ENCODE measurements at places on chromosomes 13 and 19.
A peak's percentile ranks its signal among the peaks of the same experiment; 100 is the strongest.

GRCh38 chr19:20357921-20358320 is 190.9 kb downstream of the ZNF486 start:
- DNase-seq, result no peak

- no peak for DNase-seq
Measured at GRCh38 chr19:21566073-21566472, 60.7 kb downstream of the ZNF429 start.

DNA sequence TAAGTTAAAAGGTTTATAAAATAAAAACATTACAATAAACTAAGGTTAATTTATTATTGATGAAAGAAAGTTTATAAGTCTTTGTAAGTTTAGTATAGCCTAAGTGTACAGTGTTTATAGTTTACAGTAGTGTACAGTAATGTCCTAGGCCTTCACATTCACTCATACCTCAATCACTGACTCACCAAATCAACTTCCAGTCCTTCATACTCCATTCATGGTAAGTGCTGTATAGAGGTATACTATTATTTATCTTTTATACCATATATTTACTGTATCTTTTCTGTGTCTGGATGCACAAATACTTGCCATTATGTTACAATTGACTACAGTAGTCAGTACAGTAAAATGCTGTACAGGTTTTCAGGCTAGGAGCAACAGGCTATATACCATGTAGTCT is 490.0 kb downstream of the GPC6 start:
- no peak for DNase-seq

DNA sequence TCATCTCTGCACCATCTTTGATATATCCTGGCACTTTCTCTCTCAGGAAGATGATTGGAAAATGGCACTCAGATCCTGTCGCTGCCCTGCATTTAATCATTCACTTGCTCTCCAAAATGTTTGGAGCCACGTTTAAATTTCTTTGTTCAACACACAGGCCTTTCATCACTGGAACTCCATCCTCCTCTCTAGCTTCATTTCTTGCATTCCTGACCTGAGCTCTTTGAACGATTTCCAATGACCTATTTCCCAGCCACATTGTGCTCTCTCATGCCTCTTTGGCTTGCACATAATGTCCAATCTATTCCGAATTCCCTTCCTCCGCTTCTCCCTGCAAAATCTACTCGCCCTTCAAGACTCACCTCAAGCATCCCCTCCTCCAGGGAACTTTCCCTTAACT is 287.4 kb upstream of the NBEA start:
- no peak for DNase-seq

DNA sequence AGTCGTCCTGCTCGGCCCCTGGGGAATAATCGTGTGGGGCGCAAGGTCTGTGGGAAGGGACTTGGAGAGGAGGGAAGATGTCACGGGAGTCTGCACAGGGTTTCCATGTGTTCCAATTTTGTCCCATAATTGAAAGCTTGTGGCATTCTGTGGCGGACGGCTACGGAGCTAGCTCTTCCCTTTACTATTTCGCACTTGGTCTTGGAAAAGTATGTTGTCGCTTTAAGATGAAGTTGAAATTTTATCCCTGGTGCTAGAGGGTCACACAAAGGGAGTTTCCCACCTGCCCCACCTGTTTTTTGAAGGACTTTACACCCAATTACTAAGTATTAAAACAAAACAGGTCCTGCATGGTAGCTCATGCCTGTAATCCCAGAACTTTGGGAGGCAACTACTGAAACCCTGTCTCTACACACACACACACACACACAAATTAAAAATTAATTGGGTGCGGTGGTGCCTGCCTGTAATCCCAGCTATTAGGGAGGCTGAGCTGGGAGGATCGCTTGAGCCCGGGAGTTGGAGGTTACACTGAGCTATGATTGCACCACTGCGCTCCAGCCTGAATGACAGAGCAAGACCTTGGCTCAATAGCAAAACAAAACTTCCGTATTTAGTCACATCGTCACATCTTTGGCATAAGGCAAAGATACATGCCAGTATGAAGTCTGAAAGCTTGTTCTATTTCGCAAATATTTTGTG is 967 bp upstream of the TPT1 start:
- peak; percentile 42 for DNase-seq

DNA sequence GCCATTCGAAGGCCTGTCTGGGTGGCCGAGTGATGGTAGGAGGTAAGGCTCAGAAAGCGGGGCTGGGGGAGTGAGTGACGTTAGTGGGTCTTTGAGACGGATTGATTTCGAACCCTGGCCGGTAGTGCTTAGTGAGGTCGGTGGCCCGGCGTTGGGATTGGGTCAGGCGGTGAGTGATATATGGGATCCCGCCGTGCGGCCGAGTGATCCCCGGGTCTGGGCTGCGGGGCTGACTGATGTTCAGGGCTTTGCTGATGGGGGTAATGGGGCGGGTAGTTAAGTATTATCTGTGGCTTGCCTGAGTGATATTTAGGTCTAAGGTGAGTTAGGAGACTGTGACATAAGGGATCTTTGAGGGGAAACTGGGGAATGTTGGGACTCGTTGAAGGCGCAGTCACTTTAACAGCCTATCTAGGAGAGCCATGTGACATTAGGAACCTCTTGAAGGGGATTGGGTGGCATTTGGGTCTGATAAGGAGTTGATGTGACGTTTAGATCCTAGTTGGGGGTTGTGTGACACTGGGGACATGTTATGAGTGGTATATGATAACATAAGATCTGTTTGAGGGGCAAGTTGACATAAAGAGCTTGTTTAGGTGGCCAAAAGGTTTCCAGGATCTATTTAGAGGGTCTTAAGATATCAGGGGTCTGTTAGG is 543 bp downstream of the PSMC4 start:
- no peak for DNase-seq

- DNase-seq, result no peak
Measured at GRCh38 chr13:58908019-58908679, 1255.6 kb downstream of the DIAPH3 start.

DNA sequence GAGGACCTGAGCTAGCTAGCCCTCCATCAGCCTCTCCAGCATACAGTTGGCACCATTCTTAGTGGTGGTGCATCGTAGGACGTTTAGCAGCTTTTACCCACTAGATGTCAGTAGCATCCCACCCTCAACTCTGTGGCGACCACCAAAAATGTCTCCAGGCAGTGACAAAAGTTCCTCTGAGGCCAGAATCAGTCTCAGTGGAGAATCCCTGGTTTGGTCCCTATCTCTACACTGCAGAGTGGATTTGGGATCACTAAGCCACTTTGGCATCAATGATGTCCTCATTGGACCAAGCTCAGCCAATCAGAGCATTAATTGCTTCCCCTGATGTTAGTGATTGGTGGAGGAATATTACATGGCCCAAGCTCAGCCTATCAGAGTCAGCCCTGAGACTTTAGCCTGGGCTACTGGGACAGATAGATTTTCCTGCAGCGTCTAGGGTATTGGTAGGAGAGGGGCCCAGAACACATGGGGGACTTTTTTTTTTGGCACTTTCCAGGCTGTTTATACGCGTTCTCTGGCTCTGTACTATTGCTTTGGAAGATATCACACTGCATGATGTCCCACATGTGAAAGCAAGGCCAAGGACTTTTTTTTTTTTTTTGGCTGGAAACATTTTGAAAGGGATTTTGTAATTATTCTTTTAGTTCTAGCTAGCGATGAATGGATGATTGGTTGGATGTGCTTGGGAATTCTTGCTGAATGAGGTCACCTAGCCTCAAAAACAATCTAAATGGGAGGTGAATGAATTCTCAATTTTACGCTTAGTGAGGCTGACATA is 7.0 kb downstream of the TMEM221 start:
- no peak for DNase-seq

DNA sequence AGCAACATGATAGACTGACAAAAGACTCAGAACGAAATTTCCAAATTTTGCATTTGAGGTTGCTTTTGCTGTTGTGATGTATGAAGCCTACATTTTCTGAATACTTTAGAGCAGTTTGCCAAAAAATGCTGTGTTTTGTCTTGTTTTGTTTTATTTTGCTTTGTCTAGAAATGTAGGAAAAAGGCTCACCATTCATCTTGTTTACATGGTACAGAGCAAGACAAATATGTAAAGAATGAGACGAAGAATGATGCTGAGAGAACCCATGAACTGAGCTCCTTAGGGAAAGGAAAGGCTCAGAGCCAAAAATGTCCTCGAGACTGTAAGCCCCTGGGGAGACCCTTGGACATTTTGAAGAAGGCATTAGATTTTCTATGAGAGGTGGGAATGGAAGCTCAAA is 6.8 kb upstream of the SPART start:
- no peak for DNase-seq

DNA sequence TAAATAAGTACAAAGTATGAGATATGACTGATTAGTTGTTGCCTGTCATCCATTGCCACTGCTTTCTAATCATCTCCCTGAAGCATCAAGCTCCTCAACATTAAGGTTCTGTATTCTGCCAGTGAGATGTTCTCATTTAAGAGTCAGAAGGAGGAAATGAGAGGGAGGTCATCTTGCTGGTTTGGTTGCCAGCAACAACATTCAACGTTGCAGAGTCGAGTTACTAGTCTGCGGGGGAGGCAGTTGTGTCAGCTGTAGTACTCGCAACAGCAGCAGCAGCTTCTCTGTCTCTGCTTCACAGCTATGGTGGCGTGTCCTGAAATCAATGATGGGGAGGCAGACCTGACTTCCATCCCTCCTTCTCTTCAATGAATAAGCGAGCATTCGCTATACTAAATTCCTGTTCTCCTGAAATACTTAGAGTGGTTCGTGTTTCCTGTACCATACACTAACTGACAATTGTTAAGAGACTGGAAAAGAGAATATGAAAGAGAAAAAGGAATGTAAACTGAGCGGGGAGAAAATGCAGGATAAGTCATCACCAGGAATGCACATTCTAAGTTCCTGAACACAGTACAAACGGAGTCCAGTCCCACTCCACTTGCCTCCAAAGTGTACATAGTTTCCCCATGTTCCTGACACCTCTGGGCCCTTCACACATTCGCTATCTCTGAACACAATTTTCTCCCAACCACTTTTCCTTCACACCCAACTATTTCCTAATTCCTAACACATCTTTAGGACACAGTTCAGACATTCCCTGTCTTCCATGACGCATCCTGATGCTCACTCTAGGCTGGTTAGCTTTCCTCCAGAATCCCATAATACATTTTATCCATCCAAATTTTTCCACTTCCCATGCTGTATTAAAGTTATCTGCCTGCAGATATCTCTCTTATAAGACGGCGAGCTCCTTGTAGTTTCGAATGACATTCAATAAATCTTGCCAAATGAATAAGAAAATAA is 263.0 kb downstream of the KLF12 start:
- no peak for DNase-seq

DNA sequence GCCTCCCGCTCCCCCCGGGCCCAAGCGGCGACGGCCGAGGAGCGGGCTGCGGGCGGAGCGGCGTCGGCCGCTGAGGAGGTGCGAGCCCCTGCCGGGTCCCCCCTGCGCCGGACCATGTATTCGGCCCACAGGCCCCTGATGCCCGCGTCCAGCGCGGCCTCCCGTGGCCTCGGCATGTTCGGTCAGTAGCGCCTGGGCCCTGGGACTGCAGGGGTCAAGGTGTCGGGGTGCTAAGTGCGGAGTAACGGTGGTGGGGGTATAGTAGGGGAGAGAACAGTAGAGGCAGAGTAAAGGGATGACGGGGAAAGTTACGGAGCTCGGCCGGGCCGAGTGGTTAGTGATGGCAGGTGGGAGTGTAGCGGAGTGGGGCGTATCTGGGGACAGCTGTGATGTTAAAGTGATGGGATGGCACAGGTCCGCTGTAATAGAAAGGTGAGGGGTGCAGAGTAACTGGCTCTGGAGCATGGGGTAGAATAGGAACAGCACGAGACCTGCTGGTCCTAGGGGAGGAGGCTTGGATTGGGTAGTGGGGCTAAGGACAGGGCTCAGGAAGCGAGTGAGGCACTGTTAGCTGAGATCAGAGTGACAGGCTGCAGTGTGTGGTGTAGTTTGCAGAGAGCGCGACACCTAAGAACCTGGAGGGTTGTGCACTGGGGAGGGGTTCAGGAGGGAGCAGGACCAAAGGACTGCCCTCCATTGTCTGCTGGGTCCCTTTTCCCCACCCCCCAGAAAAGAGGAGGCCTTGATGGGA is 15.7 kb downstream of the CIC start:
- peak; percentile 54 for DNase-seq

- DNase-seq, result no peak
Measured at GRCh38 chr13:64471916-64472315, 2758.2 kb downstream of the PCDH9 start.

DNA sequence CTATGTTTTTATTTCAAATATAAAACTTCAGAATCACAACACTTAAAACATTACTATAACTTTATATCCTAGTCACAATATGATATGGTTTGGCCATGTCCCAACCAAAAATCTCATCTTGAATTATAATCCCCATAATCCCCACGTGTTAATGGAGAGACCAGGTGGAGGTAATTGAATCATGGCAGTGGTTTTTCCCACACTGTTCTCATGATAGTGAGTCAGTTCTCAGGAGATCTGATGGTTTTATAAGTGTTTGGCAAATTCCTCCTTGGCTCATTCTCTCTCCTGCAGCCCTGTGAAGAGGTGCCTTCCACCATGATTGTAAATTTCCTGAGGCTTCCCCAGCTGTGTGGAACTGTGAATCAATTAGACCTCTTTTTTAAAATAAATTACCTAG is 307.6 kb downstream of the SPRY2 start:
- DNase-seq, result no peak

GRCh38 chr13:110214637-110215036 is 92.3 kb downstream of the COL4A1 start:
- DNase-seq, result no peak

DNA sequence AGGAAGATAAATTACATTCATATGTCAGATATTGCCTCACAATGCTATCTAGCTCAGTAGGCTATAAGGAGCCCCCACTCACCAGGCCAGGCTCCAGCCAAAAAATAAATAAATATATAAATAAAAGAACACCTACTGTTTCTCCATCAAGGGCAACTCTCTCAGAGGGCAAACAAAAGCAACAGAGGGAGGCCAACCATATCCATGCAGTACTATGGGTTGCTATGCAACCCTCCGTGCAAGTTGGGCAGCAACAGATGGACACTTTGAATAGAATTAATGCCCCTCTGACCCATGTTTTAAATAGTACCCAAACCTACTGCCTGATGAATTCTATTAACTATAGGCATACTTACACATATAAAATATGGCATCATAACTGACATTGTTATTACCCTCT is 279.8 kb upstream of the EDNRB start:
- no peak for DNase-seq

DNA sequence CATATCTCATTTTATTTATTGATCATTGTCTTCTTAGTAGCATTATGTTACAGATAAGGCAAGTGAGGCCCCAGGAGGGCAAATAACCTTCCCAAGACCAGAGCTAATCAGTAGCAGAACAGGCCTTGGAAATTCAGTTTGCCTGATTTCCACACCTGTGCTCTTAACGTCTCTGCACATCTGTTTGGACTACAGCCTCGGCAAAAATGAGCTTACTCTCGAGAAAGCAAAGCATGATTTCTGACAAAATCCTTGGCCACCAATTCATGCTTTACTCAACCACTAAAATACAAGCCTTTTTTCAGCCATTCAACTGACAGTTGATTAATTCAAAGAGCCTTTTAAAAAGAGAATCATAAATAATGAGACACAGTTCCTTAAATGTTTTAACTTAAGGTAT is 309.3 kb upstream of the HTR2A start:
- no peak for DNase-seq

- no peak for DNase-seq
Measured at GRCh38 chr13:113407103-113407530, 43.2 kb upstream of the GRTP1 start.

Data from uterus (tissue), 4 donors.